ENCODE measurements at places on chromosomes 11 and 22.

DNA sequence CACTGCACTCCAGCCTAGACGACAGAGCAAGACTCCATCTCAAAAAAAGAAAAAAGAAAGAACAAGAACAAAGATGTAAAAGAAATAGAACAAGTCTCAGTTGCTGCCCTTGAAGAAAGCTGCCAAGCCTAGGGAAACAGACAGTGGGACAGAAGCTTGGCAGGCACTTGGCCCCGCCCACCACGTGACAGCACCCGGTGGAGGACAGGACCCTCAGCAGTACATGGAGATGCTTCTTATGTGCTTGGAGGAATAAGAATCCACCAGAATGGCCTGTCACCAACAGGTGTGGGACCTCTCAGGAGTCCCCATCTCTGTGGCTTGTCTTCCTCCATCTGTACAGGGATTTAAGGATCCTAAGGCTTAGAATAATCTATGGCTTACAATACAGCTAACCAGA is 7.6 kb upstream of the TMPRSS6 start:
- no peak for DNase-seq

GRCh38 chr22:49555526-49555925 is 272.1 kb downstream of the BRD1 start:
- no peak for DNase-seq

- no peak for DNase-seq
Measured at GRCh38 chr22:37199760-37200108, 11.7 kb upstream of the C1QTNF6 start.

DNA sequence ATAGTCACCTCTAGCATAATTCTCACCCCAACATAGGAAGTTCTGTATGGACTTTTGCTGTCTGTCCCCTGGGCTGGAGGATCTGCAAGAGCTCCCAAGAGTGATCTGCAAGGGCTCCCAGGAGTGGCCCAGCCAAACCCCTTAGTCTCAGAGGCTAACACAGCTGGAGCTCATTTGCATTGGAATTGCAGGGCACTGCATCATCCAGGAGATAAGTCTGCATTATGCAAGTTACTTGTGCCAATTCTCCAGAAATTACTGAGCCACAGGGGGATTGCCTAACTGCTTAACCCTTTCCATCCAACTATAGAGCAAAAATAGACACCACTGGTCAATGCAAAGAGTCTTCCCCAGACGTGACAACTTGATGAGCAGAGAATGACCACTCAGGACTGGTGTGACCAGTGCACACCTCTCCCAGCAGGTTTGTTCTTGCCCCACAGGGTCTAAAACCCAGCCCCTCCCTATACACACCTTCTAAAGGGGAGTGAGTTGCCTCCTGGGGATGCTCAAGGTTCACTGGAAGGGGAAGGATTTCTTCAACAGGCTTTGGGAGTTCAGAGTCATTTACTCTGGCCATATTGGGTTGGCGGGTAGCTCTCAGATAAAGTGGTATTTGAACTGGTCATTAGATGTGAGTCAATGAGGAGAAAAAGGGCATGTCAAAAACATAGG is 38.4 kb downstream of the POU2AF3 start:
- no peak for DNase-seq

DNA sequence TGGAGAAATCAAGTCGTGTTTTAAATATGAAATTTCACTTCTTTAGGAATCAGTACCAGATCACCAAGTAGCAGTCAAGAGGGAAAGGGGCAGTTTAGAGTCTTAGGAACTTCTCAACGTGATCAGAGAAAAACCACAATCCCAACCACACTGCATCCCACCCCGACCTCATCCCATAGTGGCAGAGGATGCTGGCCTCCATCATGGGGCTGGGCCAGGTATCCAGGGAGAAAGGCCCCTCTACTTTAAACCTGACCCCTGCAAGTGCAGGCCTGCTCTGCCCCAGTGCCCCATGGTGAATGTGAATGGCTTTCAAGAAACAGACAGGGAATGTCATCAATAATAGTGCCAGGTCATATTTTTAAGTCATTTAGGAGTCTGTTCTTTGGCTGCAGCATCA is 12.1 kb downstream of the CHST1 start:
- no peak for DNase-seq

DNA sequence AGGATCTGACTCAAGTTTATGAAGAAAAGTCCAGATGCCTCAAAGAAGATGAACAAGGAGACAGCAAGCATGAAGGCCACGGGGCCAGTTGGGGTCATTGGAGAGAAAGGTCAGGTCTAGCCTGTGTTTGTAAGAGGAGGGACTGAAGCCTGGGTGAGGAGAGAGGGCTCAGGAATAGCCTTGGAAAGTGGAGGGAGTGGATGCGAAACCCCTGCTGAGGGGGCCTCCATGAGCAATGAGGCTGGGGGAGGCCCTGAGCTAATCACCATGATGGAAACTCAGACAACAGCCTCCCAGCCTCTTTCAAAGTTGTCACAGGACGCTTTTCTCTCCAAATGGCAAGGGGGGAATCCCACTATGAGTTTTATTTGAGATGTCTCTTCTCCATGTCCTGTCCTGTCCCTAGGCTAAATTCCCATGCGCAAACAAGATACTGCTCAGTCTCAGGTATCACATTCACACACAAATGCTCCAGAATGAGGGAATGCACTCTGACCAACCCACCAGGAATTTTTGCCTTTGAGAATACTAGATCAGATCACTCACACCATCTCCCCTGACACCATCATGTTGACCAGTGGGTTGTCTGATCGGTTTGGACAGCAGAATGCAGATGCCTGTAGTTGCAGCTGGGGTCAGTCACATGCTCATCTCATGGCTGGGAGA is 51.3 kb upstream of the TOP3B start:
- DNase-seq, result no peak

DNA sequence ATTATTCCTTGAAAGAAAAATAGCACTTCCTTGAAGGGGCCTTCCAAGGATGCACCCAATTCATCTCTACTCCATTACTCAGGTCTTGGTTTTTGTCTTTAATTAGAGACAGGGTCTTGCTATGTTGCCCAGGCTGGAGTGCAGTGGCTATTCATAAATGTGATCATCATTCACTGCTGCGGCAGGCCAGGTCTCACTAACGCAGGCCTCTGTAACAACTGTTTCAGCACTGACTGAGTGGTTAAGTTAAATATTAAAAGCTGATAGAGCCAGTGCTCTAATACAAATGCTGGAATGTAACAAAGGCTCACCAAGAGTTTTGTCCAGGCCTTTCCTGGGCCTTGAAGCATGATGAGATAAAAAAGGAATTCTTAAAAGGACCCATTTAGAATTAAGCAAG is 61.4 kb upstream of the GNAZ start:
- no peak for DNase-seq

- DNase-seq, result no peak
Measured at GRCh38 chr11:6397636-6398035, 7.4 kb downstream of the SMPD1 start.

DNA sequence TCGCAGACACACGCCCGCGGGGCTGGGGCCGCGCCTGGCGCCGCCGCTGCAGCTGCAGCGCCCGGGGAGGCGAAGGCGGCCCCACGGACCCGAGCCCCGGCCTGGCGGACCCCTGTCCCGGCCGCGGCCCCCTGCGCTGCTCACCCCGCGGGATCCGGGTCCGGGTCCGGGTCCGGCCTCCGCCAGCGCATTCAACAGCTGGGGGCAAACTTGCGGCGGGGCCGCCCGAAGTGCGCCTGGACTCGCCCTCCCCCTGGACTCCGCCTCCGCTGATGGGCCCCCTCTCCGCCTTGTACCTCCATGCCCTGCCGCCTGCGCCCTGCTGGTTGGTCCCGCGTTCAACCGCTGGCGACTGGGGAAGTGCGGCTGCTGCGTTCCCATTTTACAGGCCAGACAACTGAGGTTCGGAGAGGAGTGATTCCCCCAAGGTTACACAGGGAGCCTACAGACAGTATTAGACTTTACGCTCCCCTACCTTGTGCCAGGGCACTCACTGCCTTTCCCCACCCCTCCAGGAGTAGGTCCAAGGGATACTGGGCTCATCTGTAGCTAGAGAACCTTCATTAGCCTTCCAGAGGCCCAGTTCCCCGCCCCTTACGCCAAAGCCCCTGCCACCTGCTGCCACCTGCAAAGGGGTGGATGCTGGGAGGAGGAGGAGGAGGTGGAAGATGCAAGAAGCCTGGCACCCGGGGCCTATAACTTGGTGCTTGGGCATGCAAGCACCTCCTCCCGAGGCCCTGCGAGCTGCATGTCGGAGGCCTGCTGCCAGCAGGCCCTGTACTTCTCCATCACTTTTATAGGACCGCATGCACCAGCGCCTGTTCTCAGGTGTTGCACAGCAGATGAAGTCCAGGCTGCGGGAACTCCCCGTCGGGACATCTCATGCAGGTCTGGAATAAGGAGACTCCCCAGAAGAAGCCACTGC is 694 bp upstream of the ELFN2 start:
- DNase-seq, result no peak

- no peak for DNase-seq
Measured at GRCh38 chr11:58586998-58587397, 8.1 kb downstream of the ZFP91 start.

DNA sequence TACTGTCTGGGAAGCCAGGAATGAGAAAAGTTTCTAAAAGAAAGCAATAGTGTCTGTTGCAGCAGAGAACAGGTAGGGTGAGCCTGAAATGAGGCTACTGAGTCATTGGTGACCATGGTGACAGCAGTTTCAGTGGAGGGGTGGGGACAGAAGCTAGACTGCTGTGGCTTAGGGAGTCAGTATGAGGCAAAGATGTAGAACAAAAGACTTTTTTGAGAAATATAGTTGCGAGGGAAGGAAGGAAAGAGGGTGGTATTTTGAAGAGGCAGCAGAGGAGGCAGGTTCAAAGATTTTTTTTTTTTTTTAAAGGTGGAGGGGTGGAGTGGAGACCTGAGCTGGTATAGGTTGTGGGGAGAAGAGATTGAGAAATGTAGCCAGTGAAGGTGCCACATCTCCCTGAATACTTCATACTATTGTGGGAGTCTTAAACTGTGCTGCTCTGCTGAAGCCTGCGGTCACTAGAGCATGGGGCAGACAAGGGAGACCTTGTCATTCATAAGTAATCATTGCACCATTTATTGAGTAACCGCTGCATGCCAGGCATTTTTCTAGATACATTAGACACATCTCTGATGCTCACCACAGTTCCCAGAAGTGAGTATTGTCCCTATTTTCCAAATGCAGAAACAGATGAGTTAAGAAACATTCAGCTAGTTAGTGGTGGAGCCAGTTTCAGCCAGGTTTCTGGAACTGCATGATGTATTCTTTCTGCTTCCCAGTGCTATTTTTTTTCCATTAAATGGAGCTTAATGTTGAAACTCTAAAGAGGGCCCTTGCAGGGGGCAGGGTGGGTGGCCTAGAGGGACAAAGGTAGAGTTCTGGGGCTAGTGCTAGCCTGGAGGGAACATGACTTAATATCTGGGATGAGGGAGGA is 49.9 kb downstream of the STIM1 start:
- peak; percentile 36 for DNase-seq

- DNase-seq, result no peak
Measured at GRCh38 chr22:30054067-30054763, 26.0 kb upstream of the HORMAD2 start.

- DNase-seq, result no peak
Measured at GRCh38 chr11:67372993-67373647, at the start of gene CLCF1. CLCF1 (minus strand) TSS chr11:67373598; CDS start chr11:67373539, 59 bp downstream.

- no peak for DNase-seq
Measured at GRCh38 chr11:110184456-110184855, 91.3 kb downstream of the ZC3H12C start.

GRCh38 chr11:56522008-56522407 is 21.0 kb downstream of the OR5M11 start:
- DNase-seq, result no peak

- no peak for DNase-seq
Measured at GRCh38 chr11:130634961-130635473, 186.6 kb downstream of the ADAMTS15 start.

DNA sequence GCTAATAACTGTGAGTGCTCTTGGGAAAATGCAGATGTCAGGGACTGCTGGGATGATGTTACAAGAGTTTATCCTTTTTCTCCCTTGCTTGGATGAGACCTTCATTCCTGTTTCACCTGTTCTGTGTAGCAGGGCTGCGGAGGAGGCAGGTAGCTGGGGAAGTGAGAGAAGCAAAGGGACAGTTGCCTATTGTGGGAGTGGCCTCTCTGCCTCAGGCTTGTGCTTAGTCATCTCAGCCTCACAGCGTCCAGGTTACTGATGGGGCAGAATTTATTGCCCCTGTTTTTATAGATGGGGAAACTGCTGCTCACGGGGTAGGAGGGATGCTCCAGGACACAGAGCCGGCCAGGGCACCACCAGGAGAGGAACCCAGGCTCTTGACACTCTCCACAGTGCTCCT is 1.7 kb downstream of the STX3 start:
- no peak for DNase-seq

- DNase-seq, result no peak
Measured at GRCh38 chr11:107271425-107271824, 186.2 kb downstream of the CWF19L2 start.

DNA sequence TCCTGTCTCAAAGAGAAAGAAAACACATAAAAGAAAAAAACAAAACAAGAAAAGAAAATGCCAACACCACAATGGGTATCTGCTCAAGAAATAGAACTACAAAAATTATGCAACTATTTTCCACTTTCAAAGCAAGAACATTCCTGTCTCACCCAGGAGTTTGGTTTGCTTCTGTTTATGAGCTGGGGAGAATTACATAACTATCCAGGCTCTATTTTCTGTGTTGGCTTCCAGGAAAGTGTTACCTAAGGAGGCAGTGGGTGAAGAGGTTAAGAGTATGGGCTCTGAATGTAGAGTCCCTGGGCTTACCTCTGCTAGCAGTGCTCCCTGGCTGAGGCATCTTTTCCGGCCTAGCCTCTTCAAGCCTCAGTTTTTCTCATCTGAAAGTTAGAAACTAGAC is 426.7 kb downstream of the MIAT start:
- DNase-seq, result no peak

- DNase-seq, result no peak
Measured at GRCh38 chr22:37508431-37508992, 10.7 kb downstream of the CARD10 start.

GRCh38 chr11:66068154-66068821 is 1.8 kb upstream of the PACS1 start:
- DNase-seq, result peak; percentile 61

- peak; percentile 6 for DNase-seq
Measured at GRCh38 chr22:45129703-45130524, 33.8 kb upstream of the NUP50 start.

DNA sequence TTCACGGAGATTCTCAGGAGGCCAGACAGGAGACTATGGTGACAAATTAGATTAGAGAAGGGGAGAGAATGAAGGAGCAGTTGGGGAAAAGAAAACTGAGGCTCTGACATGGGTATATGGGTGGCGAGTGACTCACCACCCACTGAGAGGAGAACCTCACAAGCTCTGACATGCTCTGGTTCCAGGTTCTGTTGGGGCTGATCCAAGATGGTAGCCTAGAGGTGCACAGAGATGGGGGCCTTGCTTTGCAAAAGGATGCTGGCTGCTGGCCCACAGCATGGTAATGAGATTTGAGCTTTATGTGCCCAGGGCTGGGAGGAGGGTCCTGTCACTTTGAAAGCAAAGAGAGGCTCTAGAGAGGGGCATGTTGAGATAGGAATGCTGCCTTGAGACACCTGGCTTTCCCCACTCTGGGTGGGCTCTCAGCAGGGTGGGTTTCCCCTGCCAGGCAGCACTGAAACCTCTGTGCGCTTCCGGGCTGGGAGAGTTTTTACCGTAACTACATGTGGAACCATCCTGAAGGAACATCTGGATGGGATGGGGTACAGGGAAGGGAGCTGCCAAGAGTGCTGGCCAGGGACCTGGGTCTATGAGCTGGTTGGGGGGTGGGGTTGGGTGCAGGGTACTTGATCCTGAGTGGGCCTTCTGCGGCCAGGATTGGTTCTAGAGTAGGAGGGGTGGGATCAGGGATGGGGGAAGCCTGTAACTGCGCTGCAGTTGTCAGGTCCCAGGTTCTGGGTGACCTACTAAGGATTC is 1.2 kb upstream of the GRK2 start:
- DNase-seq, result no peak

GRCh38 chr11:30424321-30424720 is 101.4 kb downstream of the ARL14EP start:
- no peak for DNase-seq

All from stimulated activated CD8-positive, alpha-beta memory T cell treated with anti-CD3 and anti-CD28 coated beads, Interleukin-4, amount 100 ng/mL, for 24 hours (primary cell).